WTC11 (cell line): ENCODE measurements at places on chromosomes 11 and 22. TPM values are rescaled to one million over a fixed set of nuclear protein-coding genes. Genes with fewer than 3 reads are reported as not detected.
A peak's percentile ranks its signal among the peaks of the same experiment; 100 is the strongest.

- DNase-seq = no peak
- H3K4me1 ChIP-seq = peaks cover 3% of the 10 kb centered on the region; the same call in 1 of the 2 replicates
- H3K36me3 ChIP-seq = no peaks in the 10 kb centered on the region
- H3K27ac ChIP-seq = no peak overlapping the region
These were observed 17.6 kb upstream of the PPFIA1 start for GRCh38 chr11:70252844-70253243.

DNA sequence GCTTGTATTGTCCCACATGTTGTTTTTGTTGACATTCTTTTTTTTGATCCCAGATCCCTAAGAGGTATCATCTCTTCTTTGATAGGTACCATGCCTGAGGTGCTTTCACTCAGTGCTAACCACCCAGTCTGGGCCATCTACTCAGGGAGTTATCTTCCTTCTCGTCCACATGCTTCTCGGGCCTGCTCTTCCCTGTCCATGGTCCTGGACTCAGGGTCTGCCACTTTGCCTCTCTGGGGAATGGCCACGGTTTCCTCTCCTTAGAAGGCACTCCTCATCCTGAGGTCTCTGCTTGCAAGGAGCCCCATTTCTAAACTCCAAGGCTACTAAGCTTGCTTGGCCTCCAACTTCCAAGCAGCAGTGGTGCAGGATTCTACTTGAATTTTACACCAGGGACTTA lies 227.0 kb upstream of the NCAM1 start:
- H3K4me3 ChIP-seq = no peak overlapping the region
- DNase-seq = peak; percentile 52
- no peaks in the 10 kb centered on the region for H3K36me3 ChIP-seq
- H3K27ac ChIP-seq = no peak overlapping the region
- no peaks in the 10 kb centered on the region for H3K27me3 ChIP-seq

GRCh38 chr11:36235750-36236149 lies 53.5 kb downstream of the COMMD9 start:
- no peak overlapping the region for H3K27ac ChIP-seq
- H3K36me3 ChIP-seq = peaks cover 6% of the 10 kb centered on the region; the same call in 1 of the 2 replicates
- no peaks in the 10 kb centered on the region for H3K27me3 ChIP-seq

Gene ZP1
- not detected in 3 replicates for total RNA-seq

GRCh38 chr11:65791719-65792213 lies 4.9 kb downstream of the OVOL1 start:
- no peak overlapping the region for H3K27ac ChIP-seq
- peaks cover 5% of the 10 kb centered on the region; the same call in 1 of the 2 replicates for H3K36me3 ChIP-seq
- H3K4me1 ChIP-seq = peaks cover 32% of the 10 kb centered on the region
- no peak overlapping the region for H3K4me3 ChIP-seq

- no peak for DNase-seq
- no peaks in the 10 kb centered on the region; the same call in none of the 2 replicates for H3K4me1 ChIP-seq
- H3K27ac ChIP-seq = no peak overlapping the region
- no peaks in the 10 kb centered on the region for H3K27me3 ChIP-seq
- peaks cover 1% of the 10 kb centered on the region; the same call in 1 of the 2 replicates for H3K36me3 ChIP-seq
These were observed 132.3 kb downstream of the TRIM44 start for GRCh38 chr11:35794850-35795249.

Gene IL18
- total RNA-seq = 0.74 to 0.82 TPM (median 0.82 TPM) in 3 replicates

Gene FGF3
- total RNA-seq = not detected in 3 replicates

DNA sequence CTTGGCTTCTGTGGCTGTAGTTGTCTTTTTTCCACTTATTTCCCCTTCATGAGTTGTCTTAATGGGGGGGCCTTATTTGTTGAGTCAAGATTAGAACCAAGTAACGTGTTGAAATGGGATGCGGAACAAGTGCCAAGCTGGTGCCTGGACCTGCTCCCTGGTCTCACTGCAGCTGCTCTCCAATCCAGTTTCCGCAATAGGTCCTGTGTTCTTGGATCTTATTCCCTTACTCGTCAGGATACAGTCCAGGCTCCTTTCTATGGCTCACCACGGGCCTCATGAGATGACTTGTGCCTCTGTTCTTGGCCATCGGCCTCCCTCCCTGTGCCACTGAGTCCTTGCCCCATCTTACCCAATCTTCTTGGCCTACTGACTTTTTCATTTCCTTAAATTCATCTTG lies 159.6 kb upstream of the CADM1 start:
- no peak for DNase-seq
- H3K4me3 ChIP-seq = no peak overlapping the region
- peaks cover 41% of the 10 kb centered on the region for H3K27me3 ChIP-seq
- H3K27ac ChIP-seq = no peak overlapping the region
- no peaks in the 10 kb centered on the region for H3K36me3 ChIP-seq
